GDM1 (cell line): ENCODE measurements at places on chromosomes 4 and X.
A peak's percentile ranks its signal among the peaks of the same experiment; 100 is the strongest.

DNA sequence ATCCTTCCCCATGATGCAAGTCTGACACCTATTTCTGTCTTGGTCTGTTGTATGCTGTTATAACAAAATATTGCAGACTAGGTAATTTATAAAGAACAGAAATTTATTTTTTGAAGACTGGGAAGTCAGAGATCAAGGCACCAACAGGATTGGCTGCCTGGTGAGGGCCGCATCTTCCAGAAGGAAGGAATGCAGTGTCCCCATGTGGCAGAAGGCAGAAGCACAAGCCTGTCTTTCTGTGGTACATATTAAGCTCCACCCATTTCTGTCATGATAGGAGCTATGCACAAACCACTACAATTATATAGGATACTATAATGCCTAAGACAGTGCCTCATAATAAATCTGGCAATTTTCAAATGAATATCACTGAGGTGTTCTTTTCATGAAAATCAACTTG lies 502.3 kb upstream of the DIAPH2 start:
- DNase-seq: peak; percentile 5

- no peak for DNase-seq
Observed at GRCh38 chr4:81469781-81470455, 1.8 kb downstream of the RASGEF1B start.

DNA sequence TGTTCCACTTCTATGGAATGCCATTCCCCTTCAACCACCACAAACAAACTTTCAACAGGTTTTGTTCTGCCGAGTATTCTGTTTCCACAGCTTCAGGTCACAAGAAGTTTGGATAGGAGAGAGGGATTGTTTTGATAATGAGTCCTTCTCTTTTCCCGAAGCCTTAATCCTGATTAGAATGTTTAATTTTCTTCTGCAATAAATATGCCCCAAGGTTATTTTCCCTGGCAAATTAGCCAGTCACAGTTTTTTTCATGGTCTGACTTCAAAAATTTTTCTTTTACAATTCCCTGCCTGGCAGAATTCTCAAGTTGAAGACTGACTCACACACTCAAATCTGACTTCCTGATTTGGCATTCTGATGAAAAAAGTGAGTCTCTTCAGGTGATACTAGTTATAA lies 33.1 kb upstream of the EDNRA start:
- DNase-seq: no peak

DNA sequence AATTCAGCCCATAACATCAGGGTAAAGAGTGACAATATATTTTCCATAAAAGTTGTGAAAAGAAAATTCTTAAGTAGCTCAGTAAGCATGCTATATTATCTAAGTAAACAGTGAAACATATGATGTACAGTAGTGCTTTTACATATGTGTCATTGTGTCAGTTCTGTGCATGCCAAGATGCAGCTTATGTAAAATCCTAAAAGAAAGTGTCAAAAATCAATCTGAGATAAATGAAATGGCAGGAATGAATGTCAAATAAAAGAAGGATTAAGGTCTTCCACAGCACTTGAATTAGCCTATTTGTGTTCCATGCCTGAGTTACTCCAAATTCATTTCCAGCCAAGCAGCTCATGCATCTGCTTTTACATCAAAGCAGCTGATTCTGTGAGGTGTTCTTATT lies 452.7 kb upstream of the HS3ST1 start:
- no peak for DNase-seq

DNA sequence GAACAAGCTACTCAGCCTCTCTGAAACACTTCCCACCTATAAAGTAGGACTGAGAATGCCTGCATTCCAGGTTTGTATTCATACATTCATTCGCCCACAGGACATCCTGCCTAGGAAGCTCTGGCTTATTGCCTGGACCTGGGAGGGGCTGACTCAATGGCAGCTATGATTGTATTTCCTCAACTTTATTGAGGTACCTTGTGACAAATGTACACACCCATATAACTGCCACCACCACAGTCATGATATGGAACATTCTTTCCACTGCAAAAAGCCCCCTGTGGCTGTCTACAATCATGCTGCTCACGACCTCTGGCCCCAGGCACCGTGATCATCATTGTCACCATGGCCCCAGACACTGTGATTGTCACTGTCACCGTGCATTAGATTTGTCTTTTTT lies 68.3 kb downstream of the ABLIM2 start:
- DNase-seq: no peak

- DNase-seq: peak; percentile 15
Observed at GRCh38 chrX:30620980-30621618, 32.1 kb upstream of the GK start.

DNA sequence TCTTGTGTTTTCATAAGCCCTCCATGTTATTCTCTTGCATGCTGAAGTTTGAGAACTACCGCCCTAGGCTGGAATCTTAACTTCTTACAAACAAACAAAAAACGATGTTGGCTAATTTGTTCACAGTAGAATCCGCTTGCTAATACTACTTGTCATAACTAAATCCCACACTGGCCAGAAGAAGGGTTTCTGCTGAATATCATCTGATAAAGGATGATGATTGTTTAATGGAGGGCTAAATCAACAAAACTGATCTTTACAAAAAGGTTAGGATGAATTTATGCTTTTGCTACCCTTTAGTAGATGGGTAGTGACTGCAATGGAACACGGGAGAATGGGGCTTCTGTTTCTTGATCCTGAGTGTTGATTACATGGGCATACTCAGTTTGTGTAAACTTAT lies 42.3 kb downstream of the SPATA4 start:
- DNase-seq: no peak

GRCh38 chr4:41363384-41363981 lies 106.8 kb downstream of the UCHL1 start:
- no peak for DNase-seq

- peak; percentile 2 for DNase-seq
Observed at GRCh38 chrX:47900833-47901232, 64.1 kb downstream of the ZNF81 start.

DNA sequence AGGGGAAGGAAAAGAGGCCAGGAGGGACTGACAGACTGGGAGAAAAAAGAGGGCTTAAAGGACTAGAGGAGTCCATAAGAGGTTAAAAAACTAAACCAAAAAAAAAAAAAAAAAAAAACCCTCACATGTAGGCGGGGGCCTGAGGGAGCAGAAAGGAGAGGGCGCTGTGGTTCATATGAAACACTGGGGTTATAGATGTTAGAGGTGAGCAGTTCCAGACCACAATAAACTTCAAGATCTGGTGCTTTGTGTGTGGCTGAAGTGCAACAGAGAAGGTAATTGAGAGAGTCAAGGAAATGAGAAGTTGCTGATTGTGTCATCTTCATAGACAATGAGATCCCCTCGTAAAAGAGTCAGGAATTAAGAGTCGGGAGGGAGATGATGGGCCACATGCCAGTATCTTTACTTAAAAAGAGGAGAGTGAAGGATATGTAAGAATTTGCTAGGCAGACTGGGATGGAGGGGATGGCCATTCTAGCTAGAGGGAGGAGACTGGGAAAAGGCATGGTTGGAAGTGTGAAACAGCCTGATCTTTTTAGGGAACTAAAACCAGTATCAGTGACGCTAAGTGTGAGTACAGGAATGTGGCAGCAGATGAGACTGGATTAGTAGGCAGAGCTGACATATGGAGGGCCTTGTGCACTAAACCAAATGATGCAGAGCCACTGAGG lies 18.4 kb upstream of the OGT start:
- DNase-seq: no peak

DNA sequence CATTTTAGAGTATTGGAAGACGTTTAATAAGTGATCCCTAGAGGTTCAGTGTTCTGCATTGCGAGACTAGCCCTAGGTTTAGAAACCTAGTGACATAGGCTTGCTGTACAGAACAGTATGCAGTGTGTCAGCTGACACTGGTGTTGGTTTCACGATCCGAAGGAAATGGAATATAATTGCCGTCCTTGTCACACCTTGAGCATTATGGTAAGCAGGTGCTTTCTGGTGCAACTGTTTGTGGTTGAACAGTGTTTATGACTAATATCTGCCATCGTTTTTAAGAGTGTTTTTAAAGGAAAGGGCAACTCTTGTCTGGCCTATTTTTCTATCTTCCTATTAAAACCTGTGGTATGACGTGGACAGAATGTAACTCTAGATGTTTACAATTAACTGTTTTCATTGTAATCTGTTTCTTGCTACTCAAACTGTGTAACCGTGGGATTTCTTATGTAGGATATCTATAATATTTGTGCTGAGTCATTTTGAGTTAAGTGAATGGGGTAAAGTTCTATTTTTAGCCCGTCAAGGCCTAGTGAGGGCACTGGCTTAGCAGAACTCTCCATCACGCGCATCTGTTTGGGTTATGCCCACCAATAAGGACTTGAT lies 53.8 kb upstream of the TBC1D14 start:
- no peak for DNase-seq

DNA sequence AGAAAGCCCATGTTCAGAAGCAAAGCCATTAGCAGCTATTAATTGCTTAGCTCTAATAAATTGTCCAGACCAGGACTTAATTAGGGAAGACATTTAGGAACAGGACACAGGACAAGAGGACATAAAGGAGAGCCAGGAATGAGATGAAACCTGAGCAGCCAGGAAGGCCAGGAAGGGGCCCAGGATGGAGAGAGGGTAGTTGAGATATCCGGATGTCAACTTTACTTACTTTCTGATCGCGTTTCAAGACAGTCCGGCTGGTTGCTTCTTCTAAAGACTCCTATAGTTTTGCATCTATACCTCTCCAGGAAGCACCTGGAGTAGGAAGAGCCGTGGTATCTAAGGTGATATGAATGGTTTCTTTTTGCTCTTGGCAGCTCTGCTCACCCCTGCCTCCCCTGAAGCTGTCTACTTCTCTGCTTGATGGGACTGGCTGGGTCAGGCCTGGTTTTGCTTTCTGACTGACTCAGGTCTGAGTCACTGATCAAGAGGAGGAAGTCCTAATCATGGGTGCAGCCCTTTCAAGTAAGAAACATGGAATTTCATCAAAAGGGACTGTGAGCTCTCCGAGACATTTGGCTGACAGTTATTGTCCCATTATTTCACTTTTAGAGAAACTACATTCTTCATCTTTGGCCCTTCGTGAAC lies 733.3 kb downstream of the RPA4 start:
- no peak for DNase-seq

GRCh38 chr4:134807231-134807745 lies 605.7 kb upstream of the PABPC4L start:
- no peak for DNase-seq

DNA sequence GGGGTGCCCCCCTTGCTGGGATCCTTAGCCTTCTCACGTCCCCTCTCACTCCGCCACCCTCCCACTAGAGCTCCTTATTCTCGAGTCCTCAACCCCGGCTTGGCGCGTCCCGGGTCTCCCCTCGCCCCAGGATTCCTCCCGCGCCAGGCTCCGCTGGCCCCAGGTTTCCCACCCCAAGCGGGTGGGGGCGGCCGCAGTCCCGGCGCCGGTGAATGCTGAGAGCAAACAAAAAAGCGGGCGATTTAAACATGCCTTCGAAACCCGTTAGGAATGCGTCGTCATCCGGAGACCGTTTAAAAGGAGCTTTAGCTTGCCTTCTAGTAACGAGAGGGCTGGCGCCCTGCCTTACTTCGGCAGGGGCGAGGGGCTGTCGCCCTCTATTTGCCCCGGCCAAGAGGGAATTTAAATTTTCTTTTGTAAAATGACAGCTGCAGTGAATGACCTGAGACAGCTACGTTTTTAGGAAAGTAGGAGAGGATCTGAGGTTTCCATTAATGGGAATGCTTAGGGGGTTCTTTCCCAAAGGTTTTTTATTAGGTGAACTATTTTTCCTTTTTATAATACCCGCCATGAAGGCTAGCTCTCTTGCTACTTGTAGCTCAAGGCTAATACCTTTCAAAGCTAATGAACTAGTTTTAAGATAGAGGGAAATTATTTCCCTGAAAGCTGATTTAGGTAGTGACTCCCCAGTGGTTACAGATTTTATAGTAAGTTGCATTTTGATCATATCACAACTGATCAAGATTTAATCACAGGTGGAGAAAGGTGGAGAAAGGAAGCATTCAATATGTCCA lies 3.1 kb downstream of the JADE1 start:
- DNase-seq: no peak

- DNase-seq: no peak
Observed at GRCh38 chr4:7658341-7659204, 223.8 kb upstream of the PSAPL1 start.

DNA sequence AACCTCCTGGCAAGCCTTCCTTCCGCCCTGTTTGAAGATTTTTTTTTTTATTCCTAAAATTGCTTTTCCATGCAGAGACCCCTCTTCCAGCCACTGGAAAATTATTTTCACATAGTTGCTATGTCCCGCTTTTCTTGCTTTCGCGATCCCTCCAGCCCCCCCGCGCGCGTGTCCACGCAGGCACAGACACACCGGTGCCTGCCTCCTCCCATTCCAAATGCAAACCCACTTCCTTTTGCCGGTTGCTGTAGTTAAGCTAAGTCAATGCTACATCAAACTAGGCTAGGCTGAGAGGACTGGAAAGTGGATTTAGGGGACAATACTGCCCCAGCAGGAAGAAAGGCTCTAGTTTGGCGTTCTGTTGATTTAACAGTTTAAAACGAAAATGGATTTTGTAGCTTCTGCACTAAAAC lies 111.0 kb downstream of the DHX15 start:
- DNase-seq: no peak

DNA sequence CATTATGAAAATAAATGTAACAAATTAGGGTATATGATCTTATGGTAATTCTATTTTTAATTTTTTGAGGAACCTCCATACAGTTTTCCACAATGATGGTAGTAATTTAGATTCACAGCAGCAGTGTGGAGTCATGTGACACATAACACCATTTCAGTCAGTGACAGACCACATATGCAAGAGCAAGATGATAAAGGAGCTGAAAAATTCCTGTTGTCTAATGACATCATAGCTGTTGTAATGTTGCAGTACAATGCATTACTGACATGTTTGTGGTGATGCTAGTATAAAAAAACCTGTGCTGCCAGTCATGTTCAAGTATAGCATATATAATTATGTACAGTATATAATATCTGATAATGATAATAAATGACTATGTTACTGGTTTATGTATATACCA lies 28.5 kb downstream of the EMCN start:
- no peak for DNase-seq

- no peak for DNase-seq
Observed at GRCh38 chr4:45688341-45688740, 435.5 kb downstream of the GABRG1 start.

GRCh38 chrX:8820910-8821527 lies 19.8 kb upstream of the FAM9A start:
- no peak for DNase-seq

- no peak for DNase-seq
Observed at GRCh38 chr4:39525822-39526690, 1.2 kb downstream of the UGDH start.

DNA sequence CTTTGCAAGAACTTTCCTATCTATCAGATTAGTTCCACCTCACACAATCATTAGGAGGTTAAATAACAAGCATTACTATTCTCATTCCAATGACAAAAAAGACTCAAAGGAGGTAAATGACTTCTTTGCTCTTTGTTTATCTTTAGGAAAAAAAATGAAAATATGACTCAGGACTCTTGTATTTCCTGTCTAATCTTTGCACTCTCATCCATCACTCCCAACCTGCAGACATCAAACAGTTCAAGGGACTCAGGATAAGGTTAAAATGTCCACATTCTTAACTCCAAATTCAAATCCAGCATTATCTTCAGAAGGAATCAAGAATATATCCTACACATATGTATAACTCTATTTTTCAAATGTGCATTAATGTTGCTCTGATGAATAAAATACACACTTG lies 139.6 kb downstream of the UNC5C start:
- DNase-seq: no peak
